ENCODE measurements at places on chromosomes 7 and 10.

GRCh38 chr7:49773218-49773935, at the start of gene VWC2:
Gene VWC2 (plus strand): TSS chr7:49773638. CDS start chr7:49775436, 1,798 bp downstream.
- DNase-seq, result no peak

GRCh38 chr7:70285187-70285586, 686.9 kb downstream of the AUTS2 start:
- DNase-seq, result no peak

DNA sequence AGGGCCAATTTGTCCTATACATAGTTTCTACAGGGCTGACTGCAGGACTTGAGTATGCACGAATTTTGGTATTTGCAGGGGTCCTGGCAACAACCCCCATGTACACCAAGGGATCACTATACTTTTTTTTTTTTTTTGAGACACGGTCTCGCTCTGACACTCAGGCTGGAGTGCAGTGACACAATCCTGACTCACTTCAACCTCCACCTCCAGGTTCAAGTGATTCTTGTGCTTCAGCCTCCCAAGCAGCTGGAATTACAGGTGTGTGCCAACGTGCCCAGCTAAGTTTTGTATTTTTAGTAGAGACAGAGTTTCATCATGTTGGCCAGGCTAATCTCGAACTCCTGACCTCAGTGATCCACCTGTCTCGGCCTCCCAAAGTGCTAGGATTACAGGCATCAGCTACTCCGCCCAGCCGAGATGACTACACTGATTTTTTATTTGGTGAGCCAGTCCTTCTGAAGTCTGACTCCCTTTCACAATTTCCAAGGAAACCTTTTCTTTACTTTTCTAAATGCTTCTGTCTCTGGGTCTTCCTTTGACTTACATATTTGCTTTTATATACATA, 19.8 kb downstream of the CFAP70 start:
- no peak for DNase-seq

DNA sequence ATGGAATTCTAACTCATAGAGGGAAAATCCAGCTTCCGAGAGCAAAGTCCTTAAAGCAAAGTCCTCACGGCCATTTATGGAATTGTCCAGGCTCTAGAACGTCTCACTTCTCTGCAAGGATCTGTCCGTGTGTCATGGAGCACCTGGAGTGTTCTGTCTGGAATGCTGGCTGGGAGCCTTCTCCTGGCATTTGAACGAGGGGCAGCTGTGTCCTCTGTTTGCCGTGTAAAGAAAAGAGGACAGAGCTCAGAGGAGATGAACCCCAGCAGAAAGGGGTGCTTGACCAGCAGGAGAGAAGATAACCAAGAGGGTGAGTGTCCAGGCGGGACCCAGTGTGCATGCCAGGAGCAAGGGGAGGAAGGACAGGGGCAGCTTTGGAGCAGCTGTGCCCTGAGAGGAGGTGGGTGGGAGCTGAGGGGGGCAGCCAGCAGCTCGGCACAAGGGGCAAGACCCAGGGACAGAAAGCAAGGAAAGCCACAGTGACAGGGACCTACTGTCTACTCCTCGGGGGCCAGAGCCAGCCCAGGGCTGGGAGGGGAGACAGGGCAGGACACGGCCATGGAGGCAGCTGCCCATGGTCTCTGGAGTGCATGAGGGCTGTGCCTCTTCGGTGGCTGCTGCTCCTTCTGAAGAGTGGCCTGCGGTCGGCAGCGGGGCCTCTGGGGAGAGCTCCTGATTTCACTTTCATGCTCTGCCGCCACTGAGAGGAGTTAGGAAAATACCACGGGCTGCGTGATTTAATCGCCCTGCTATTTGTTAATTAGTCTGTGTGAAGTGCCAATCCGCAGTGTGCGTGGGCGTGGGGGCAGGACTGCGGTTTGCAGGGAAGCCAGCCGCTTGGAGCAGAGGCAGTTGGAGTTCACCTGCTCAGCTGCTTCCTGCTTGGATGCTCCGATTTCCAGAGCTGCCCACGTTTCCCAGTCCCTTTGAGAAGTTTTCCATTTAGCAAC, 149.3 kb upstream of the SHH start:
- peak; percentile 12 for DNase-seq

- DNase-seq, result no peak
Measured at GRCh38 chr7:128713794-128714193, 25.4 kb upstream of the CALU start.

- peak; percentile 40 for DNase-seq
Measured at GRCh38 chr10:80173466-80173865, 31.9 kb downstream of the ANXA11 start.

DNA sequence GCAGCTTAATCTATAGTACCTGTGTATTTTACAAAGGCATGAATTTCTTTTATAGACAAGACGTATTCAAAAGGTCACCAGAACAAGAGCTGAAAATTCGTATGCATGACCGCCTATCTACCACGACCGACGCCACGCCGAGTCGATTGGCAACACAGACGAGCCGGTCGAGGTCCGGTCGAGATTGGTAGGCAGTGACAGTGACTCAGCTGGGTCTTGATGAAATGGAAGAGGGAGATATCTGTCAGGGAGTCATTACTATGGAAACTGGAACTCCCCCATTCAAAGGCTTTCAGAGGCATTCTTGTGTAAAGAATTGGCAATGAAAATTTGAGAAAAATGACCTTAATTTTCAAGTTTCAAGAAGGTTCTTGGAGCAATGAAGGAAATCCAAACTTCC, 2.1 kb downstream of the ATP5MK start:
- no peak for DNase-seq

GRCh38 chr10:34281661-34282582, 533.2 kb downstream of the PARD3 start:
- no peak for DNase-seq

DNA sequence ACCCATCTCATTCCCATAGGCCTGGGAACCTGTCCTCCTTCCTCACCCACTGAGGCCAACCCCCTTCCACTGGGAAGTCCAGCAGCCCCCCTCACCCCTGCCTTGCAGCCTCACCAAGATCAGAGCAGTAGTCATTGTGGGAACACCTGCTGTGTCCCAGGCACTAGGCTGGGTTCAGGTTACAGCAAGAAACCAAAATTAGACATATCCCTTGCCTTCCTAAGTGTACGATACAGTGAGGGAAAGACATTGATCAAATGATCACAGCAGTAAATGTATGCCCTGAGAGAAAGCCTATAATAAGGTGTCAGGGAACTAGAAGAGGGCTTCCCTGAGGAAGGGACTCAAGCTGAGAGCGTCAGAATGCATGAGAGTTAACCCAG, 17.0 kb upstream of the C10orf105 start:
- no peak for DNase-seq

DNA sequence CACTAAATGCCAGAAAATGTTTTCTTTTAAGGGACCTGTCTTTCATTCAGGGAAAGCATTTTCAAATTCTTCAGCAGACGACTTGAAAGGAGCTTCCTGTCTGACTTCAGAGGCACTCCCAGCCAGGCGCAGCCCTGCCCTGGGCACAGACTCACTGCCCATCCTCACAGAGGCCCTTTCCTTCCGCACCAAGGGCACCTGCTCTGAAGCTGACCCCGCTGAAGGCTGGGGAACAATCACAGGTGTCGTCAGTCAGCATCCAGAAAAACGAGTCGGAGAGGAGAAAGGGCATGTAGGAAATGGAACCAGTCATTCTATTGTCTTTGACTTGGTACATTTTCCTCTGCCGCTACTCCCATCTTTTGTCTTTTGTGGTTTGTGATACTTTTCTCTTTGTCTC, 125.3 kb upstream of the PARD3 start:
- DNase-seq, result no peak

DNA sequence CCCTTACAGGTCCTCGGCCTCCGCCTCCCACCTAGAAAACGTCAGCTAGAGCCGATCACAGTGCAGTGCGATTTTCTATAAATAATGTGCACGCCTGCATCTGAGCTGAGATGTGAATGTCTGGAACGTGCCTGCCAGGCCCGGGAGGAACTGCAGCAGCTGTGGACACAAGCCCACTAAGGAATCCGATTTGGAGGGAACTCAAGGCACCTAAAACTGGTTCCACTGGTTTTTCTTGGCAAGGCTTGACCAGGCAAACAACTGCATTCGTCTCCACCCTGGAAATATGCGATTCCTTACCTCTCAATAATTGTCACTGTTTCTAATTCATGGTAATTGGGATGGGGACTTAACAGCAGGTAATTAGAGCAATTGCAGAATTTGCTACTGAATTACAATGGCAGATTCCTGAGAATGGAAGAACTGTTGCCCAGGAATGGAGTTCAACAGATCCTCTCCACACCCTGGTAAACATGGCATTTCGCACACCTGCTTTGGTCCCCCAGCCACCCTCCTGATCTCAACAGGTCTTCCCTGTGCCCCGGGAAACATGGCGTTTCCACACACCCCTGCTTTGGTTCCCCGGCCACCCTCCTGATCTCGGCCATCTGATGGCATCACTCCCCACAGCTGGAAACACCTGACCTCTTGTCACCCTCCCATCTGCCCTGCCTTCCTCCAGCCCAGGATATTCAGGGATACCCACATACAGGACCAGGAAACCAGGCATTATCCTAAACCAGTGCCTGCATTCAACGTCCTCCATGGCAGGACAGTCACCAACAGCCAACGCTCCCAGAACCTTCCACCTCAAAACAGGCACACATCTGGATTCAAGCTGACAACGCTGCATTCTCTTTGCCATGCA, 76.0 kb downstream of the DIP2C start:
- DNase-seq, result peak; percentile 91

- peak; percentile 78 for DNase-seq
Measured at GRCh38 chr7:7424151-7424873, 111.4 kb downstream of the COL28A1 start.

GRCh38 chr7:107267138-107267537, 98.3 kb downstream of the HBP1 start:
- DNase-seq, result no peak

DNA sequence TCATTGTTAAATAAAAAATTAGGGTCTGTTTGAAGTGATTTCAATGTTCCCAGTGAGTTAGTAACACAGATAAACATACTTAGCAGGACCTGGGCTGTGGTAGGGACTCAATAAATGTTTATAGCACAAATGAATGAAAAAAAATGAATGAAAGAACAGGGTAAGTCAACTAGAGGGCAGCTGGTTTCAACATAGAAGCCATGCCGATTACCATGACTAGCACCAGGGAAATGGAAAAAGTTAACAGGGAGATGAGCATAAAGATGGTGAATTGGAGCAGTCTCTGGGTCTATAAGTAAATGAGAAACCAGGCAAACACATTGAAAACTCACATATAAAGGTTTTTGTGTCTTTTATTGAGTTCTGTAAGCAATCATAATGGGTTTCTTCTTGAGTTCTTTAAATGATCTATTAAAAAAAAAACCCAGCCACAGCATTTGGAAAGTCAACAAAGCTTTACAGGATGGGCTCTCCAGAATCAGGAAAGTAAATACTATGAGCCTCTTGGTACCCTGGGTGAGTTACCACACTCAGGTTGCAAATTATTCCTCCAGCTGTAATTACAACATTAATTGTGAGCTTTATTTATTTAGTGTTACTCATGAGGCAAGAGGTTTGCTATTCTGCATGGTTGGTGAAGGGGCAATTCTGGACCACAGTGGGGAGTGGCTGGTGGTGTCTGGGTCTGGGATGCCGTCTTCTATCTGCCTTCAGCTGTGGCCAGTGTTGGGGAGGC, 46.1 kb upstream of the MTPN start:
- DNase-seq, result peak; percentile 98

GRCh38 chr10:131274133-131274880, 37.2 kb downstream of the TCERG1L start:
- no peak for DNase-seq

DNA sequence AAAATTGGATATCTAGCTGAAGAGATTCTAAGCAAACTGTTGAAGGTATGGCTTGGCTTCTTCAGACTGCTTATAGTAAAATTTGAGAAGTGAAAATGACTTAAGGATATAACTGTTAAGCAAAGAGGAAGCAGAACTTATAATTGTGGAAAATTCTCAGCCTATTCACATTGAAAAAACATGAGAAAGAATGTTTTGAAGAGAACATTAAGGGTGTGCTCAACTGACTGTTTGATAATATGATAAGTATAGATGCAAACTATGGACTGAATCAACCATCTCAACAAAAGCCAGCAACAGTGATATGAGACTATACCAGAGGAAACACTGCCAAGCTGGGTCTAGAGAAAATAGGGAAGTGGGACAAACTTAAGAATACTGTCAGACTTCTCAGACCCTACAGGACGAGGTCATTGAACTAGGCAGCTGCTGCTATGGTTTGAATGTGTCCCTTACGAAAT, 133.1 kb upstream of the PPP1R3A start:
- DNase-seq, result no peak

- no peak for DNase-seq
Measured at GRCh38 chr10:22391600-22391999, 46.3 kb downstream of the SPAG6 start.

DNA sequence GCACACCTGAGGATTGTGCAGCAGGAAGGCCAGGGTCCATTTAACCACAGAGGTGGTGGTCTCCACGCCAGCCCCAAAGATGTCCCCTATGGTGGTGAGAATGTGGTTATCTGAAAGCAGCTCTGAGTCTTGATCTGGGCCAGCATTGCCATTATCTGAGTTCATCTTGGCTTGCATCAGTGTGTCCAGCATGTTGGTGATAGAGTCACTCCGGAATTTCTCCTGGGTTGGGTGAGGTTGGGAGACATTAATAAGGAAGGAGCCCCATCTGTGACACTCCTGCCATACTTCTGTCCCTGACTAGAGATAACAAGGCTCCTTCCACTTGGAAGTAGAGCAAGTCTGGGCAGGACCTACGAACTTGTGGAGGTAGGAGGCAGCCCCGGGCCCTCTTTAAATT, 4.2 kb downstream of the CYP17A1 start:
- DNase-seq, result no peak

DNA sequence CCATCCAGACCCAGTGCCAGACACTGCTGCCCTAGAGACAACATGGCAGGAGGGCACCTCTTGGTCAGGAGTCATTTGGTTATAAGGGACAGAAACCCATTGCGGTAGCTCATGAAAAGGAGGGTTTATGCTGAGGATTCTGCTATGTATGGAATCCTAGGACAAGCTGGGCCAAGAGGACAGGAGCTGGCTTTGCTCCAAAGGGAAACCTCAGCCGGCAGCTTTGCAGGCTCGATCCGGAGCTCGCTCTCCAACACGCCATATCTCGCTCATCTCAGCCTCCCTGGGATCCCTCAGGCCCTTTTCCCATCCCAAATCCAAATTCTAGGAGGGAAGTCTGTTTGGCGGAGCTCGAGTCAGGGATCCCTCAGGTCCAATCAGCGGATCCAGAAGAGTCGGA, 345.7 kb downstream of the GLRX3 start:
- DNase-seq, result no peak

GRCh38 chr7:67344481-67345193, 348.0 kb downstream of the TYW1 start:
- DNase-seq, result no peak

DNA sequence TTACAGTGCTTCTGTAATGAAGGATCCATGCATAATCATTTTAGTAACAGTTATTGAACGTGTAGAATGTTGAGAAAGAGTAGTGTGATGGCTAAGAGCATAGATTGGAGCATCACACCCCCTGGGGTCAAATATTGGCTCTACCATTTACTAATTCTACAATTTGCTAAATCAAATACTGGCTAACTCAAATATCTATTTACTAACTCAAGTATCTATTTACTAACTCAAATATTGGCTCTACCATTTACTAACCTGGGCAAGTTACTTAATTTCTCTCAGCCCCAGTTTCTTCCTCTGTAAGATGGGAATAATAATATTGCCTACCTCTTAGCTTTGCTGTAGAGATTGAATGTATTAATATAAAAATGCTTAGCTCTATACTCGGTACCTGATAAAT, 64.0 kb downstream of the CDK14 start:
- peak; percentile 83 for DNase-seq

GRCh38 chr7:30674420-30674819, 7.8 kb downstream of the CRHR2 start:
- DNase-seq, result no peak
